SIG-M5 (cell line): ENCODE measurements at places on chromosomes 13 and 19.

- no peak for DNase-seq
These were observed 33.8 kb downstream of the PEX11G start for GRCh38 chr19:7454998-7455397.

DNA sequence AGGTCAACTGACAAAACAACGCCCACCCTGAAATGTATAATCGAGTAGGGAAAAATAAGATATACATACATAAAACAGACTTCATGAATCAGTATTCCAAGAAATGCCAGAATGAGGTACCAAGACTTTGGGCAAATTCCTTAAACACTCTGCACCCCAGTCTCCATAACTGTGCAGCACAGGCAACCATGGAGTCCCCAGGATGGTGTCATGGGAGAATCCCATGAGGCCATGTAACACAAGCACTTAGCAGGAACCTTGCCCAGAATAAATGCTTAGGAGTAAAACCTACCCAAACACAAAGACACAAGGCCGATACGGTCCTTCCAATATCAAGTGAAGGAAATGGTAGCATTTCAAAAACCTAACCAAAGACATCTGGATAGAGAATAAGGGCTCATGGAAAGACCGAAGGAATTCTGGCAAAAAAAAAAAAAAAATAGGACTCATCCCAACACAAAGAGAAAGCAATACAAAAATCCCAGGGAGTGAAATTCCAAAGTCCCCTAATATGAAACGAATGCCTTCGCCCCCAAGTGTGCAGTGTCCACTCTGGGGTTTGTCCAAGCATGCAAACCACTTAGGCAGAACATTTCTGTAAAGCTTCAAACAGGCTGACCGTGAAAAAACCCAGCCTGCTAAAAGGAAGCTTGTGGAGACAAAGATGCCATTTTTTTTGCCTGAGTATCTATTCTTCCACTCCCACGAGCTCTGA is 11.1 kb downstream of the ZC3H4 start:
- DNase-seq = no peak

- no peak for DNase-seq
These were observed 13.7 kb downstream of the FXYD5 start for GRCh38 chr19:35168196-35168595.

DNA sequence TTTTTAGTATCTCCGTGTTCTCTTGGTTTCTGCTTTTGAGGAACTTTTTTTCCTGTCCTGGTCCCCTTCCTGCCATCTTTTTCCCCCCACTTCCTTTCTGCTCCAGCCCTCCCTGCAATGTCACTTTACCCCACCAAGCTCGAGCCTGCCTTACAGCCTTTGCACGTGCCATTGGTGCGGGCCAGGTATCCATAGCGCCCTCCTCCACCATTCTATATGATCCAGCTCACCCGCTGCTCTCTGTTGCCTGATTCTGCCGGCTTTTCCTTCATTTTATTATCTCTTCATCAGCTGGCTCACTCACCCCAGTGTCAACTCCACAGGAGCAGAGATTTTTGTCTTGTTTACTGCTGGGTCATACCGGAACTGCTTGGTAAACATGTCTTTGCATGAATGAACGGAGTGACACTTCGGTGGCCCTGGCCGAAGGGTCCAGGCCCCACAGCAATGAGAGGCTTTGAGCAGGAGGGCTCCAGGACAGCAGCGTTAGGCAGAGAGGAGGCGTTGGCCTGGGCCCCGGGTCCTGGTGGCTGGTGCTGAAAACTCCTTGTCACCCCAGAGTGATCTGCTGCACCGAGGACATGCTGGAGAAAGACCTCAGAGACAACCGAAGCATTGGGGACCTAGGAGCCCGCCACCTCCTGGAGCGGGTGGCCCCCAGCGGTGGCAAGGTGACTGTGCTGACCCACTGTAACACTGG is 1.2 kb downstream of the MRI1 start:
- no peak for DNase-seq

DNA sequence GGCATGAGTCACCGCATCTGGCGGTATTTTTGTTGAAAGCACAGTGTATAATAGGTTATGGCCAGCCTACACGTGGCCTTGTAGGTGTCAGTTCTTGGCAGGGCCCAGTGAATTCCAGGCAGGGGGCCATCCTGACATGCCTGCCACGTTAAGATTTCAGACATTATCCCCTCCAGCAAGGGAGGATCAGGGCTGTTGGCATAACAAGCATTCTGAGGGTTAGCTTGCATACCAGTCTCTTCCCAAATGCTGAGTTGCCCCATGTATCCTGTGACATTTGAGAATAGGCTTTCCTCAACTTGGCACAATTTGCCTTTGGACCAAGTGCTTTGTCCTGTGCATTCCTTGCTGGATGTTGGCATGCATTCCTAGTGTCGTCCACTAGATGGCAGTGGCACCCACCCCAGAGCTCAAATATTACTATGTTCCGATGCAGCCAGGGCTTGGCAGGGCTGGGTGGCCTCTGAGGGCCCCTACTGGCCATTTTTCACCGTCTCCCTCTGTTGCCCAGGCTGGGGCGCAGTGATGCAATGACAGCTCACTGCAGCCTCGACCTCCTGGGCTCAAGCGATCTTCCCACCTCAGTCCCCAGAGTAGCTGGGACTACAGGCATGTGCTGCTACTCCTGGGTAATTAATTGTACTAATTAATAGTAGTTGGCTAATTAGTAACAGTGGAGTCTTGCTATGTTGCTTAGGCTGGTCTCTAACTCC is 31.2 kb downstream of the NLRP12 start:
- peak; percentile 59 for DNase-seq

- DNase-seq = no peak
These were observed 4.3 kb upstream of the KCTD4 start for GRCh38 chr13:45205124-45205523.

DNA sequence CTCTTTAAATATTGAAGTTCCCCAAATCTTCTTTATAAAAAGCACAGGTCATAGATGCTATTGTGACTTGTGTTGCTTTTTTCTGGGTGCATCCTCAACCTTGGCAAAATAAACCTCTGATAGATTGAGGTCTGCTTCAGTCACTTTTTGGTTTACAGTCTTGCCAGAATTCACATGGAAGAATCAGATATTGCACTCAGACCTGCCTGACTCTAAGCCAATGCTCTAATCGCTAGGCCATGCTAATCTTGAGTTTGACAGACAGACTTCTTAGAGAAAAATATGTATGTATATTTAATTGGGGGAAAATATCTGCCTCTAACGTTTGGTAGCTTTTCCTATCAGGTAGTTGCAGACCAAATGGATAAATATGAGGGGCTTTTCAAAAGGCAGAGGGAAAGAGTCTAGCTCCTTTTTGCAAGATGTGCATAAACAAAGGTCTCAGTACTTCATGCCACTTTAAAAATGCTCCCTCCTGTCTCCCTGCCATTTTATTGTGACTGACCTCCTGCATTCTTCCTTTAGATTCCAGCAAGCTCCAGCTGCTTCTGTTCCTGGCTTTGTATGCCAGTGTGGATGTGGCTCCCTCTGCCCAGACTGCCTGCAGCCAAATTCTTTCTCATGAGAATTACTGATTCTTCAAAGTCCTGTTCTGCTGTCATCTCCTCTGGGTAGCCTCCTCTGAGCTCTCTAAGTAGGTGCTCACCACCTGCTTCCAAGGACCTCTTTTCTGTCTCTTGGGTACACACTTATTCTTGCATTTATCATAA is 42.4 kb upstream of the RFC3 start:
- DNase-seq = no peak

- no peak for DNase-seq
These were observed 53.2 kb upstream of the EEF1AKMT1 start for GRCh38 chr13:20826843-20827560.

GRCh38 chr13:71218960-71219359 is 648.0 kb downstream of the DACH1 start:
- no peak for DNase-seq

GRCh38 chr19:52533901-52534300 is 6.4 kb downstream of the ZNF808 start:
- DNase-seq = no peak

- no peak for DNase-seq
These were observed 1039.5 kb upstream of the SLC10A2 start for GRCh38 chr13:104105418-104106355.

GRCh38 chr13:51785712-51786424 is 18.1 kb downstream of the DHRS12 start:
- DNase-seq = no peak

DNA sequence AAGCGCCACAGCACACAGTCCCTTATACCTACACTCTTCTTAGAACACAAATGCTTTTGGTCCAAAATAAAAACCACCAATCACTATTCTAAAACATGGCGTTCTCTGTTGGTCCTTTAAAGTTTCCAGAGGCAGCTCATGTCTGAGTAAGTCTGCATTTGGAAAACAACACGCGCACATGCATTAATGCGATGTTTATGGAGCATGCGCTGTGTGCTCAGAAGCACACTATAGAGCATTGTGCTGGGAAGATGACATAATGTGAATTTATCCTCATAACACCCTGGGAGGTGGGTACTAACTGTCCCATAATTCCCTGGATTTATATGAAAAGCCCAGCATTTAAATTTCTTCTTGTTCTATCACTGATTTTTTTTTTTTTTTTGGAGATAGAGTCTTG is 10.7 kb downstream of the ZNF682 start:
- DNase-seq = no peak

DNA sequence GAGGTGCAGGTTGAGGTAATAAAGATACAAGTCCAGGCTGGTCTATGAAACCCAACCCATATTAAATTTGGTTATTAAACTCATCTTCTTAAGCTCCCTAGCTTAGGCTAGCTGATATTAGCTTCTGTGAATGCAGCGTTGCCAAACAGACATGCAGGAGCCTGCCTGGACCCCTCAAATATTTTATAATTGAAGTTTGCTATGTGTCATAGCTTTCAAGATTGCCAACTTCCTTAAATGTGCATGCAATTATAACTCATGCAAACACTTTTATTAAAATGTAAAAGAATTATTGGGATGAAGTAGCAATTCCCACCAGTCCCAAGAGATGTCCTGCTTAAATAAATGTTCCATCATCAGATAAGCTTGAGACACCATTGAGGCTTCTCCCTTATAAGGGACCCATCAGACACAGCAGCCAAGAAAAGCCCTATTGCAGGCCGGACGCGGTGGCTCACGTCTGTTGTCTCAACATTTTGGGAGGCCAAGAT is 51.3 kb downstream of the MBNL2 start:
- no peak for DNase-seq

DNA sequence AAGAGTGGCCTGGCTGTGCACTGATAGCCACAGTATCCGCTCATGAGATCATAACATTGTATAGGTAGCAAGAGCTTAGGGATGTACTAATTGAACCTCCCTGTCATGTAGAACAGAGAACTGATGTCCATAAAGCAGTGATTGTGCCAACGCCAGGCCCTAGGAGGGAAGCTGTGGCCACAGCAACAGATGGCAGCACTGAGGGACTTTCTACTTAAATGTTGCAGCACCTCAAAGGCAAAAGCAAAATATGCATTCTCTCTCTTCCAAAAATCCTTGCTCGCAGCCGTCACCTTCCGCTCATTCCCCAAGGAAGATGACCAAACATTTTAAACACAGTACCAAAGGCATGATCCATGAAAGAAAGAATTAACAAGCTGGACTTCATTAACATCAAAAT is 32.3 kb downstream of the COL4A1 start:
- DNase-seq = no peak

DNA sequence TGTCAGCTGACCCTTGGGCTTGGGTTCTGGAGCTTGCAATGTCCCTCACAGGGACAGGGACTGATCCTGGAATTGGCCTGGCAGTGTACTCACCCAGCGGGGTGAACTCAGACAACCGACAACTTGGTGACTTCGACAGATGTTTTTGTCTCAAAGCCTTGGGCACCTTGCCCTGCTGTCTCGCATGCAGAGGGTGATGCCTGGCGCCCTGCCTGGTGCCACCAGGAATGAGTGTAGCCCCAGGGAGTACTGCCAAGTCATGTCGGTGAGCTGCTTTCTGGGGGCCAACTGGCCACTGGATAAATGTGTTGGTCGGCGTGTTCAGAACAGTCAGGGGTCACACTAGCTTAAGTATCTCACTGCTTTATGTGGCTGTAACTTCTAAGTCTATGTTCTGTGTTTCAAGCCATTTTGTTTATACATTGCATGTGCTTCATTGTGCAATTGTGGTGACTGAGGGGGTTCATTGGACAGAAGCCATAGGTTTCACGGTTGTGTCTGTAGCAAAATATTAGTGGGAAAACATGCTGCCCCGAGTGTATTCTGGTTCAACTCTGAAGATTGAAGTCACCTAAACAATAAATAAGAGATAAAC is 96.3 kb upstream of the TNFSF11 start:
- DNase-seq = no peak

GRCh38 chr13:28890712-28891111 is 70.6 kb downstream of the MTUS2 start:
- DNase-seq = no peak

DNA sequence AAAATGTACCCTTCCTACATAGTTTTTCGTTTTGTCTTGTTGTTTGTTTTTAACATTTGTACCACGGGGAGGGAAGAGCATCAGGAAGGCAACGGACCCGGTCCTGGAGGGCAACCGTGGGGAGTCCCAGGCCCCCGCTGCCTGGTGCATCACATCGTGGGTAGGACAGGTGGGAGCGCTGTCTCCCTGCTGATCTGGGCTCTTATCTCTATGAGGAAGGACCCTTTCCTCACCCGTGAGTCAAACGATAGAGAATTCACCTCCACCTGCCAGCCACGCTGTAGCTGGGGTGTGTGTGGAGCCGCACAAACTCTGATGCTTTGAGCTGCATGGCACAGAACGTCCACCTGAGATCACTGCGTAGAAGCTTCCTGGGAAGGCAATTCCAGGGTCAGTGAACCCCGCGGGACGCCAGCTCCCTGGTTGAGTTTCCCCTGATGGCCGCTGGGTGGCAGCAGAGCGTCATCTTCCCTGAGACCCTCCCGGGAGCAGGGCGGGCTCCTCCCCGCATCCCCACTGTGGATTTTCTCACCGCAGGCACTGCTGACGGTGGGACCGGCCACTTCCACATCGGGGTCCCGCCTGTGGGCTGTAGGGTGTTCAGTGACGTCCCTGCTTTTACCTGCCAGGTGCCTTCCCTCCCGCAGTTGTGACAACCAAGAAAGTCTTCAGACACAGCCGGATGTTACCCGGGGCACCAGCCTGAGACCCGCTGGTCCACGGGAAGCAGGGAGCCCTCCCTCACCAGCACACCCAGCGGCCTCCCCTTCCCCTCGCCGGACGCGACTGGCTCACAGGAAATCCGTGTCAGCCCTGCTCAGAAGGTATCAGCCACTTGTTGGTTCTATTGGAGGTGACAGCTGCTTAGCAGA is 54.7 kb downstream of the ZNF787 start:
- DNase-seq = no peak

DNA sequence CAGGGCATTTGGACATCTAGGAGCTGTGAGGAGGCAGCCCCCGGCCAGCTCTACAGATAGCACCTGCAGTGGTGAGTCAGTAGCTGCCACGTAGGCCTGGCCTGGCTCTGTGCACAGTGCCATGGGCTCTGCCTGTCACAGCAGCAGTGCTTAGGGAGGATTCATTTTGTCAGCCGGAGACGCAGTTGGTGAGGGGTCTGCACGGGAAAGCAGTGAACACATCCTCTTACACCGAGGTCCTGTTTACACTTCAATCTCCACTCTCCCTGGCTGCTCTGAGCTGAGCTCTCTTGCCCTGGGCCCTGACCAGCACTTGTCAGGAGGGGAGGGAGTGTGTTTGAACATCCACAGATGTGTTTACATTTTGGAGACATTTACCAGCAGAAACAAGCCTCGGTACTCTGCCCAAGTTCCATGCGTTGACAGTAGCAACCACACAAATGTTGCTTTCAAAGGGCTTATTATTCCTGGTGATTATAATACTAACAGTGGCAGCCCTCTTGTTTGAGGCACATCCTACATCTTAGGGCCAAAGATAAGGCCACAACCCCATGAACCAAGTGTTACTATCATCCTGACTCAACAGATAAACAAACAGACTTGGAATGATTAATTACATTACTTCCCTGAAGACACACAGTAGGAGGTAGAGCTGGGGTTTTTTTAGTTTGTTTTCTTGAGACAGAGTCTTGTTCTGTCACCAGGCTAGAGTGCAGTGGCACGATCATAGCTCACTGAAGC is 148.9 kb downstream of the USP12 start:
- no peak for DNase-seq
